ENCODE measurements at places on chromosomes 3 and 15.

GRCh38 chr3:55884491-55885285, 397.6 kb upstream of the WNT5A start:
- no peak for DNase-seq

DNA sequence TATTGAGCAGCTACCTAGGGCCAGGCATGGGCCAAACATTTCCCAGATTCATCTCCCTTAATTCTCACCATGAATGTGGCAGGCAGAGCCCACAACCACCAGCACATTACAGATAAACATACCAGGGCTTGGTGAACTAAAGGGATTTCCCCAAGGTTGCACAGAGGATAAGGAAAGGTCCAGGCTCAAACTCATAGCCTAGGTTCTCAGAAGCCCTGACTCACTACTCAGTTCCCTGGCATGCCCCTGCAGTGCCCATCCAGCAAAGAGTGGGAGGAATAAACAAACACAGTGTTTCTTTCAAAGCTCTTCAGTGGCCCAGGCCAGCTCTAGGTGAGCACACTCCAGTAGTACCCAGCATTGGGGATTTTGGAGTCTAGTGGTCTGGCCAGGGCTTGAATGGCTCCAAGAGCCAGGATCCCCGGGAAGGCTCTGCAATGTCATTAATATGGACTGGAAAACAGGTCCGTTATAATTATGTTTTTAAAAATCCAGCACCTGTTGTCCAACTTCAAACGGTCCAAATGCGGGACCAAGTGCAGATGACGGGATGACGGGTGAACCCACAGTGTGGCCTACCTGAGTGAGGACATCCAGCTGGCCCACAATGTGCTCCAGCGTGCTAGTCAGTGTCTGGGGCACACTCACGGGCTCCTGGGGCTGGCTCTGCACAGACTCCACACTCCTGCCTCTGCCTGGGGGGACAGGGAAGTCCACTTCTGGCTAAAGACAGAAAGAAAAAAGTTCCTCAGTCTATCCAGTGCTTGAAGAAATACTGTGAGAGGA, 39.8 kb upstream of the DUSP7 start:
- no peak for DNase-seq

- no peak for DNase-seq
Measured at GRCh38 chr3:190227064-190227463, 95.2 kb downstream of the CLDN1 start.

- DNase-seq = no peak
Measured at GRCh38 chr15:92393071-92393979, at the start of gene ST8SIA2. TSS of gene ST8SIA2 (plus strand) at chr15:92393881. CDS start at chr15:92394065, 184 bp downstream.

DNA sequence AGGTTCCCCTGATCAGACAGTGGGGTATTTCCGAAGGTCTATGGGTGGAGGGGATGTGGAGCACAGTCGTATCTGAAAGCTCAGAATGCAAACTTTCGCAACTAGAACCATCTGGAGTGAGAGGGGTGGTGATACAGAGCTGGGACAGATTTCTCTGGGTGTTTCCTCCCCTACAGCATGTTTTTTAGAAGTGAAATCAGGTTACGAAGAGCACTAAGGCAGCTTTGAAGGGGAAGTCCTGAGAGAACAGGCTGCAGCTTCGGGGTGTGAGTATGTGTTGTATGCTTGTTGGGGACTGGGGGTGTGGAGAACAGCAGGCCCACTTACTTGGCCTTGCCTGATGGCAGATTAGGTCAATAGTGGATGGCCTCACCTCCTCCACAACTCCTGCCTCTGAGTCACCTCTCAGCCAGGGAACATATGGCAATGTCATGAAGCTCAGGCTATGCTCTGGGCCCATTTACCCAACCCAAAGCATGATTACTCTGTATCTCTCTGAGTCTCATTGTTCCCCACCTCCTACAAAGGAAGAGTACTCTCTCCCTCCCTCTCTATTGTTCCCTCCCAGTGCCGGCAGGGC, 107.2 kb upstream of the RASGRP1 start:
- DNase-seq = no peak

GRCh38 chr3:64290864-64291263, 65.6 kb upstream of the PRICKLE2 start:
- DNase-seq = no peak

- DNase-seq = no peak
Measured at GRCh38 chr15:25391971-25392721, 46.7 kb downstream of the UBE3A start.

- DNase-seq = no peak
Measured at GRCh38 chr3:135970506-135971116, 5.1 kb downstream of the PPP2R3A start.

GRCh38 chr15:66631616-66632263, 65.9 kb upstream of the LCTL start:
- no peak for DNase-seq

DNA sequence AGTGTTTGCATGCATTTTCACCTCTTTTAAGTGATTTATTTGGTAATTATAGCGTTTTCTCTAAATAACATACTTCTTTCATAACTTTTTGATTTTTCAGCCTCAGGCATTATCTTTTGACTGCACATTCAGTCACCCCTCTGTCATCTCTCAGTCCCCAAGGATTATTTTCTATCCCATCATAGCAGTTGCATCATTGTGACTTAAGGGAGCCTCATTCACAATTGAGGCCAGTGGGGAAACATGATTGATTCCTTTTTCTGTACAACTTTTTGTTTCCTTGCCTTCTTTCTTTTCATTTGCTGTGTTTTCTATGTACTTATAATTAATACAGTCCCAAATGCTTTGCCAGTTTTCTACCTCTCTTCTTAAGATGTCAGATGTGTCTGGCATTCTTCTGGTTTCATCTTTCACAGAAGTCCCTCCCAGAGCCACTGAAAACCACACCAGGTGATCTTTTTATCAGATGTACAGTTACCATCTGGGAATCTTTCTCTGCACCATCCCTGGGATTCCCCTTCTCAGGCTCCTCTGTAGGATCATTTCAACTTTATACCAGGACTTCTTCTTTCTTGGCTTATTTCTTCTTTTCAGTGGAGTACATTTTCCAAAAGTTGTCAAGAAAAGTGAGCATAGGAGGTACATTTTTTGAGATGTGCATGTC, 151.4 kb downstream of the RAP2B start:
- no peak for DNase-seq

DNA sequence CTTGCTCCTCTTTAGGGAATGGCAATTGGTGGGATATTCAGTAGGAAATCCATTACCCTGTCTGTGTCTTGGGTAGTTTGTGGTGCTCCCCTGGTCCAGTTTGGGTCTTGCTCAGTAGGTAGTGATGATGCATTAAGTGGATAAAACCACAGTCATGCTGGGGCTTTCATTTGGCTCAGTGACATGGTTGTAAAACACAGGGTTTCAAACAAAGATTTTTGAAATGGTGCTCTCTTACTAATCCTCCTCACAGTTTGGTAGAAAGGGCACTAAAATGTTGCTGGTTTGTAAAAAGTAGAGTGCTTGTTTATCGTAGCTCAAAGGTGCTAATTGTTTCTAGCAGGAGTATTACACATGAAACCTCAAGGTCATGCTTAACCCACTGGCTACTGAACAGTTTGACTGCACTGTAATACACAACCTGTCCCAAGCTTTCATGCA, 22.9 kb downstream of the BBX start:
- no peak for DNase-seq

- DNase-seq = no peak
Measured at GRCh38 chr3:55963601-55964000, 476.5 kb upstream of the WNT5A start.

GRCh38 chr3:99111235-99111634, 209.7 kb upstream of the DCBLD2 start:
- DNase-seq = no peak
